ENCODE measurements at places on chromosomes 16 and 17. TPM values are rescaled to one million over a fixed set of nuclear protein-coding genes. Genes with fewer than 3 reads are reported as not detected.

CLEC18B gene
- total RNA-seq = not detected

DNA sequence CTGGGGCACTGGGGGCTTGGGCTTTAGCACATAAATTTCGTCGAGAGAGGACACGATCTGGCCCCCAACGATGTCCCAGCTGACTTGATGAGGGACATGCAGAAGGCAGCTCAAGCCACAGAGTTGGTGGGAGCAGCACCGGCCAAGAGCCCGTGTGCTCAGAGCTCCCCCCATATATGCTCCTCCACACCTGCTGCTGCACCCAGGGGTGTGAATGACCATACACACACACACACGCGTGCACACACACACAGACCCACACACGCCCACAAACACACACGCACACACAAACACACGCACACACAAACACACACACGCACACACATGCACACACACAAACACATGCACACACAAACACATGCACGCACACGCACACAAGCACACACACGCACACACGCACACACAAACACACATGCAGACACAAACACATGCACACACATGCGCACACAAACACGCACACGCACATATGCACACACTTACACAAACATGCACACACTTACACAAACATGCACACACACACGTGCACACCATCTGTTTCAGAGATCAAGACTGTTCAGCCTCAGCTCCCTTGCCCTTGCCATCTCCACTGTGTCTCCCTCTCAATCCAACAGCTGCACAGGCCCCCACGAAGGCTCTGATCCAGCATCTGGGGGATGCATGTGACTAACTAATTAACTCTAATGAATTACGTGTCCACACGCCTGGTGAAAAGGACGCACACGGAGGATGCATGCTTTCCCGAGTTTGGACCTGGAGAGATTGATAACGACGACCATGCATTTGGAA lies 85.6 kb upstream of the TNRC6C start:
- no peak for DNase-seq
- H3K4me3 ChIP-seq = no peak overlapping the region
- no peaks in the 10 kb centered on the region for H3K27me3 ChIP-seq
- H3K36me3 ChIP-seq = no peaks in the 10 kb centered on the region

DNA sequence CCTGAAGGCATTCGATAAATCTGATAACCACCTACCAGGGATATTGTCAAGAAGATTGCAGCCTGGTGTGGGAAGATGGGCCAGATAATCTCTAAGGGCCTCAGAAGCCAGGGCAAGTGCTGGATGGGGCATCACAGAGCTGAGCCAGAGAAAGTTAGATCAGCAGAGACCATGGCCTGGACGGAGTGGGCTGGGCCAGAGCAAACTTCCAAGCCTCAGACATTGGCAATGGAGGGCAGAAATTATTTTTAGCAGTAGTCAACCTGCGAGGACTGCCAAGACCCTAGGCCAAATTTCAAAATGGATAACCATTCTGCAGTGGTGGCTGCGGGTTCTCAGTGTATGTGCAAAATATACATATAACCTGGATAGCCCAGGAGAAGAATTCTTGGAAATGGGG lies 18.5 kb downstream of the ERCC4 start:
- H3K4me3 ChIP-seq = no peak overlapping the region
- DNase-seq = no peak
- no peak overlapping the region for H3K27ac ChIP-seq
- peaks cover 3% of the 10 kb centered on the region for H3K4me1 ChIP-seq
- peaks cover 45% of the 10 kb centered on the region for H3K36me3 ChIP-seq

GRCh38 chr17:39608142-39608981 lies 642 bp upstream of the NEUROD2 start:
- peaks cover 100% of the 10 kb centered on the region for H3K27me3 ChIP-seq
- no peak overlapping the region for H3K27ac ChIP-seq
- peak; percentile 72 for DNase-seq

DNA sequence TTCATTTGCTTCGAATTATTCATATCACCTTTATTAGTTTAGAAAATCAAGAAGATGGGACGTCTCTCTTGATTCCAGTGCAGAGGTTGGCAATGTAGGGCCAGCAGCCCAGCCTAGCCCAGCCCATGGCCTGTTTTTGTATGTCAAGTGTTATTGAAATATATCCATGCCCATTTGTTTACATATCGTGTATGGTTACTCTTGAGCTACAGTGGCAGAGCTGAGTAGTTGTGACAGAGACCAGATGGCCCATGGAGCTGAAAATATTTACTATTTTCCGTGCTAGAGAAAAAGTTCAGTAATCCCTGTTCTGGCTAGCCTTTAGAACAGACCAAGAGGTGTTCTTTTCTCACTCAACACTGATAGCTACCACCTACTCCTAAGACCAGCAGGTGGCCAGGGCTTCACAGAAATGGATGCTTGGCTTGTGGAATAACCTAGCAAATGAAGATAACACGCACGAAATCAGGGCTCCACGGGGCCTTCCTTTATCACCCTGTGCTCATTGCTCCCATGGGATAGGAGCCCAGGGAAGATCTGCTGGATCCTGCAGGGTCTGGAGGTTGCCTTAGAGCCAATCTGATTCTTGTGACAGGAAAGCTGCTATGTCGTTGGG lies 123.2 kb upstream of the ANKFN1 start:
- no peaks in the 10 kb centered on the region for H3K36me3 ChIP-seq
- no peak overlapping the region for H3K27ac ChIP-seq
- no peaks in the 10 kb centered on the region for H3K27me3 ChIP-seq
- H3K4me3 ChIP-seq = no peak overlapping the region
- H3K4me1 ChIP-seq = no peaks in the 10 kb centered on the region
- DNase-seq = peak; percentile 70

DNA sequence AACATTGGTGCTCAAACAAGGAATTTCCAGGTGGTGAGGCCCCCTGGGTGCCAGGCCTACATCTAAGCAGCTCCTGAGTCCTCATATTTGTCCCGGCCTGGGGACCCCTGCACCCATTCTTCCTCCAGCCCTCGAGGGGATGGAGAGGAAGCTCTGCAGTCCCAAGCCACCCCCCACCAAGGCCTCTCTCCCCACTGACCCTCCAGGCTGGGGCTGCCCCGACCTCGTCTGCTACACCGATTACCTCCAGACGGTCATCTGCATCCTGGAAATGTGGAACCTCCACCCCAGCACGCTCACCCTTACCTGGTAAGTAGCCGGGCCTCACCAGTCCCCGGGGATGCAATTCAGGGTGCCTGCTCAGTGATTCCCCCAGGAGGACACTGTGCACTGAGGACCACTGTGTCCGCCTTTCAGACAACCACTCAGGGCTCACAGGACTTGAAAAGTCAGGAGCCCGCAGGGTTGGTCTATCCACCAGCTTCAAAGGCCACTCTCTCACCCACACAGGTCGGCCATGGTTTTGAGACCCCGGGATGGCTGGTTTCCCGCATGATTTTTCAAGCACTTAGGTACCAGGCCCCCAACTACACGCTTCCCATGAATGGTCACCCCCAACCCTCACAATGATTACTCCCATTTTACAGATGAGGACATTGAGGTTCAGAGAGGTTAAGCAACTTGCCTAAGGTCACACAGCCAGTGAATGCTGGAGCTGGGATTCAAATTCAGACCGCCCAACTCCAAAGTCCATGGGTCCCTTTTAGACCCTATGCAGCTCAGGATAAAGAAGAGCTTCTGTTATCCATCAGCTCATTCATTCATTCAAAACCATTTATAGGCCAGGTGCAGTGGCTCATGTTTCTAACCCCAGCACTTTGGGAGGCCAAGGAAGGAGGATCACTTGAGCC lies 32.4 kb downstream of the IL21R start:
- H3K27me3 ChIP-seq = no peaks in the 10 kb centered on the region
- H3K4me3 ChIP-seq = no peak overlapping the region
- no peak overlapping the region for H3K27ac ChIP-seq
- H3K36me3 ChIP-seq = no peaks in the 10 kb centered on the region
- H3K4me1 ChIP-seq = no peaks in the 10 kb centered on the region

NDUFAB1 gene
- total RNA-seq = 106 TPM

DNA sequence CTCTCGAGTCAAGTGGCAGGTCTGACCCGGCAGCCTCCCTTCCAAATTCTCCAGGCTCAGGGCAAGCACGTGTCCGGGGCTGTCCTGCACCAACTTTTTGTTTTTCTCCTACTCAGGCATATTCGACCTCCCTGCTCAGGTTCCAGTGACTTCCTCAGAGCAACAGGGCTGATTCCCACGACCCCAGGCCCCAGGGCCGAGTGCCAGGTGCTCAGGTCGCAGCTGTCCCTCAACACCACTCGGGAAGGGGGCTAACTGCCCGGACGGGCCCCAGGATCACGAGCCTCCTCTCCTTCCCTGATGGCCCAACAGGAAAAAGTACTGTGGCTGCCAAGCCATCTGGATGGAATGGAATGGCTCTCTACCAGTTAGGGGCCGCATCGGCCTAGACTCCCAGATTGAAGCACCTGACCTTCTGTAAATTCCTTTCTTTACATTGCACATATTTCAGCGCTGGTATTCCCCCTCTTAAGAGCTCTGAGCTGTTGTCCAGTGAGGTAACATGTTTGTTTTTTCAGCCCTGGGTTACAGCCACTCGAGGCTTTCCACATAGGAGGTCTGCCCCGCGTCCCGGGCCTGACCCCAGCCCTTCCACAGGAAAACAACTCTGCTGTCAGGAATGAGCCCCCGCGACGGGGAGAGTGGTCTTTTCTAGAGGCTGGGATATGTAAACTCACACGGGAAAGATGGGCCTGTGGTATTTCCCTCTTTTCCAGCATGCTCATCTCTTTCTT lies 25.0 kb downstream of the NXN start:
- no peaks in the 10 kb centered on the region for H3K27me3 ChIP-seq
- H3K4me1 ChIP-seq = peaks cover 9% of the 10 kb centered on the region
- no peak overlapping the region for H3K4me3 ChIP-seq
- H3K27ac ChIP-seq = peak overlapping the region; percentile 70

All from endodermal cell (in vitro differentiated cells).